ENCODE measurements at places on chromosomes 3 and 15.
A peak's percentile ranks its signal among the peaks of the same experiment; 100 is the strongest.

- no peak for DNase-seq
These were observed 182.9 kb downstream of the KCNMB2 start for GRCh38 chr3:178718995-178719635.

DNA sequence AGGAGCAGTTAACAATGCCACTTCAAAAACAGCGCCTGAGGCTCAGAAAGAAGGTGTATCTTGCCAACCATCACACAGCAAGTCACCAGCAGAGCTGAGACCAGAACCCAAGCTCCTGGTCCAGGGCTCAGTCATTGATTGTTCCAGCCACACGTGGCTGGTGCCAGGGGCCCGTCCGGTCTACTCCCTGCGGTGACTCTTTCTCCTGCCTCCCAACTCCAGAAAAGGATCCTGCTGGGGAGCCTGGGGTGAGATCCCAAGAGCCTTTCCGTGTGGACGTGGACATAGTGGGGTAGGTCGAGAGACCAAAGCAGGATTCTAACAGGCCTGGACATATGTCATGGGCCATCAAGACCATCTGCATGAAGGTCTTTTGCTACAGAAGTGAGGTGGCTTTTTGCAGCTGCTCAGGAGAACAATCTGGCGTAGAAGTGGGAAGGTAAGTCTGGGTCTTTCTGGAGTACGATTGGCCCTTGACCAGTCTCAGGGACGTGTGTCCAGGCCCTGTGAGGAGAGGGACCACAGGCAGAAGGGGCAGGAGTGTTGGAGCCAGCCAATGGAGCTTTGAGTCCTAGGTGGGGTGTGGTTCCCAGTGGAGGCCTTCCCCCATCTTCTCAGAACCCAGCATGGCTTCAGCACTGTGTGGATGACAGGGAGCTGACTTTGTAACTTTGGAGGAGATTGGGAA is 105.4 kb downstream of the HMG20A start:
- DNase-seq = no peak

GRCh38 chr3:25885544-25885943 is 95.7 kb downstream of the OXSM start:
- DNase-seq = no peak

- no peak for DNase-seq
These were observed 357.4 kb downstream of the TBL1XR1 start for GRCh38 chr3:176839901-176840300.

DNA sequence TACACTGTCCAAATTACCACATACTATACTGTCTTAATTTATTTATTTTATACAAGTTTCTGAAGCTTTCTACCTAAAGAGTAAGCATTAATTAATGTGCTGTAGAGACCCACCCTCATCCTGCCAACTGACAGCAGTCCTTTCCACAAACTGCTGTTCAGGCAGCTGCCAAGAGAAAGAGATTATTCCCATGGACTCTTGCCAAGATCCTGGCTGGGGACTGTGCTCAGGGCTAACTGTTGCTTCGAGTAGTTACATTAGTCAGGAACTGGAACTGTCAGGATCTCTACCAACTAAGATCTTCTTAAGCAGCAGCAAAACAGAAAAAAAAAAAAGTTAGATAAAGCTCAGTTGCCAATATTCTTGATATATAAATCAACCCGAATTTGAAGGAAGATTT is 398.8 kb downstream of the MECOM start:
- peak; percentile 62 for DNase-seq

DNA sequence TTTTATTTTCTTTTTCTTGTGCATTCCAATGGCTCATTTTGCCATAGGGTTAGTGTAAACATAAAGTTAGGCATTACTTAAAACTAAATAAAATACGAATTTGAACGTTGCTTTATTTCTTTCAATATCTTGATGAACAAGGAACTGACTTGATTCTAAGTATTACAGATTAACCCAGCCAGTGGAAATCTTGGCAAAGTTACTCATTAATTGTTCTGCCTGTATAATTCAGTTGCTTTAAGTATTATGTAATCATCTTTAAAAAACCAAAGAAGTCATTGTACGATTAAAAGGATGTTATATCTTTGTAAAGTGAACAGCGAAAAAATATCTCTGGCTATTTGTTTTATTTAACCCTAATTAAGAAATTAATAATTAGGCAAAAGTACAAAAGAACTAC is 737.9 kb upstream of the BCHE start:
- DNase-seq = no peak

DNA sequence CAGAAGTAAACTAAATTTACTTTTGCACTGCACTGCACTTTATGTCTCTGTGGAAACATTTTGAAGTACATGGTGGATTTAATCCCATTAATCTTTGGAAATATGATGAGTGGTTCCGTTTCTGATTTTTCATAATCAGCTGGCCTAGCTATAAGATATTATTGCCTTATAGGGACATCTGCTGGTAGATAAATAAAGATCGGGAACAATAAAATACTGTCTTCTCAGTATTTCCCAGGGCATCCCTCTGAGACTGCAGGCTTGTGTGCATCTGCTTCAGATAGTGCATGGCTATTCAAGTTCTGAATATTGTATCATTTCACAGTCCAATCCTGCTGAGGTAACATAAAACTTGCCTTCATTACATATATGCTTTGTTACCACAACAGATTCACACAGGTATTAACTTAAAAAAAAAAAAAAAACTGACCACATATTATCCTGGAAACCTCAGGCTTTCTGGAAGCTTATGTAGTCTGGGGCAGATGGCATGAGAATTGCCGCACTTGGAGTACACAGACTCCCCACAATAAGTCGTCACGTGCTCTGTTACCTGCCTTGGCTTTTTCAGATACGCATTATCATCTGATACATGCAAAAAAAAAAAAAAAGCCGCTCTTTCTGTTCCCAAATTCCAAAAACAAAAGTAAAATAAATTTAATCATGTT is 330.8 kb upstream of the AGTR1 start:
- peak; percentile 38 for DNase-seq

DNA sequence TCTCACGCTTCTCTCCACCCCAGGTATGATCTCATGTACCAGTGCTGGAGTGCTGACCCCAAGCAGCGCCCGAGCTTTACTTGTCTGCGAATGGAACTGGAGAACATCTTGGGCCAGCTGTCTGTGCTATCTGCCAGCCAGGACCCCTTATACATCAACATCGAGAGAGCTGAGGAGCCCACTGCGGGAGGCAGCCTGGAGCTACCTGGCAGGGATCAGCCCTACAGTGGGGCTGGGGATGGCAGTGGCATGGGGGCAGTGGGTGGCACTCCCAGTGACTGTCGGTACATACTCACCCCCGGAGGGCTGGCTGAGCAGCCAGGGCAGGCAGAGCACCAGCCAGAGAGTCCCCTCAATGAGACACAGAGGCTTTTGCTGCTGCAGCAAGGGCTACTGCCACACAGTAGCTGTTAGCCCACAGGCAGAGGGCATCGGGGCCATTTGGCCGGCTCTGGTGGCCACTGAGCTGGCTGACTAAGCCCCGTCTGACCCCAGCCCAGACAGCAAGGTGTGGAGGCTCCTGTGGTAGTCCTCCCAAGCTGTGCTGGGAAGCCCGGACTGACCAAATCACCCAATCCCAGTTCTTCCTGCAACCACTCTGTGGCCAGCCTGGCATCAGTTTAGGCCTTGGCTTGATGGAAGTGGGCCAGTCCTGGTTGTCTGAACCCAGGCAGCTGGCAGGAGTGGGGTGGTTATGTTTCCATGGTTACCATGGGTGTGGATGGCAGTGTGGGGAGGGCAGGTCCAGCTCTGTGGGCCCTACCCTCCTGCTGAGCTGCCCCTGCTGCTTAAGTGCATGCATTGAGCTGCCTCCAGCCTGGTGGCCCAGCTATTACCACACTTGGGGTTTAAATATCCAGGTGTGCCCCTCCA is 19.1 kb downstream of the TYRO3 start:
- DNase-seq = no peak

- peak; percentile 77 for DNase-seq
These were observed 74.8 kb downstream of the SCN5A start for GRCh38 chr3:38574411-38575278.

DNA sequence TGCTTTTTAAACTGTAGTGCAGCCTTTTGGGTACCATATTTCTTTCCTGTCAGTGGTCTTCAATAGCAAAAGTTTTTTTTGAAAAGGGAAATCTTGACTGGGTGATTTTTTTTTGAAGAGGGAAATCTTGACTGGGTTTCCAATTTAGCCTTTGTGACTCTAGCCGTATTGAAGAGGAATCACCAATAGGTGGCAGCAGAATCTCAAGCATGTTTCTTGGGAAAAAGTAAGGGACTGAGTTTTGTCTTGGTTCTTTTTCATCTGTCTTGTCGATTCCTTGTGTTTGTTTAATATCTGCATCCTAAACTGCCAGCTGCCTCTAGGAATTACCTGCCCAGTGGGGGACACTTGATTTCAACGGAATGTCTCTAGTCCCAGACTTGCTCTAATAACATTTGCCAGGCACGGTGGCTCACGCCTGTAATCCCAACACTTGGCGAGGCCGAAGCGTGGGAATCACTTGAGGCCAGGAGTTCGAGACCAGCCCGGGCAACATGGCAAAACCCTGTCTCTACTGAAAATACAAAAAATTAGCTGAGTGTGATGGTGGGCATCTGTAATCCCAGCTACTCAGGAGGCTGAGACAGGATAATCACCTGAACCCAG is 89.2 kb downstream of the RBPMS2 start:
- DNase-seq = peak; percentile 81

GRCh38 chr15:45184562-45185041 is 3.2 kb downstream of the SHF start:
- DNase-seq = no peak

DNA sequence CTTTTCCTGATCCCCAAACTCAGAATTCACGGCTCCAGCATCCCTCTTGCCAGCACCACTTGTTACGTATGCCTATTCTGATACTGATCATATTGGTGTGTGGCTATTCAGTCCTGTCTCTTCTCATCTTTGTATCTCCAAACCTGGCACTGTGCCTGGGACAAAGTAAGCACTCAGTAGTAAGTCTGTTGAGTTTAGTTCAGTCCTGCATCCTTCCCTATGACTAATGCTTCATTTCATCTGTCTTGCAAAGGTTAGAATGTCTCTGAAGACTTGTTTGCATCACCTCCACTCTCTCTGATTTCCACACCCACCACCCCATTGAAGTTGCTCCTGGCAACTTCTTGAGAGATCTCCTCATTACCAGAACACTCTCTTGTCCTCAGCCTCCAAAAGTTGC is 80.3 kb downstream of the HMG20A start:
- peak; percentile 57 for DNase-seq

GRCh38 chr3:45826321-45826720 is 15.6 kb downstream of the LZTFL1 start:
- DNase-seq = no peak

DNA sequence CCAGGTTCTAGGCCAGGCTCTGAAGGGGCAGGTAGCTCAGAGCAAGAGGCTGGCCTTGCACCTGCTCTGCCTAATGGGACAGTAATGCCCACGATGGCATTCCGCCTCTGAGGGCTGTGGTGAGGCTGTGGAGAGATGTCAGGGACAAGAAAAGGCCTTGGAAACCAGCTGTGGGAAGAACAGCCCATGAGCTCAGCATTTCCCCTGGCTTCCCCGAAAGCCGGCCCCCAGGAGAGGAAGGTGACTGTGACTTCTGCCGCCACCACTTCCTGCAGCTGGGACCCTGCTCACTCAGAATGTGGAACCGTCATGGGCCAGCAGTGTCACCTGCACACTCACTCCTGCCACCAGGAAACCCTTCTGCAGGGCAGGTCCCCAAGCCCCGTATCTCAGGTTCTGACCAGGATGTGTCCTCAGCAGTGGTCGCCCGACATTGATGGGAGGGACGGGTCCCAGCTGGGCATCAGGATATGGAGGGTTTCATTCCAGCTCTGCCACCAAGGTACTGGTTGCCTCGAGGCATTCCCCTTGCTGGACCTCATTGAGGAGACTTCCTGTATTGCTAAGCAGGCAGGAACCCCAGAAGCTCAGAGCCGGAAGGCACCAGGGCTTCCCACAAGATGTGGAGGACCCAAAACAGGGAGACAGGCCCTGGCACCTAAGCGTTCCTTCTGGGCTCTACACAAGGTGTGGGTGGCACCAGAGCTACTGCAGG is 30.7 kb downstream of the SEMA7A start:
- DNase-seq = no peak

- no peak for DNase-seq
These were observed 172.8 kb downstream of the KCNMB2 start for GRCh38 chr3:178709051-178709450.

- no peak for DNase-seq
These were observed 195.1 kb downstream of the GHSR start for GRCh38 chr3:172253200-172253599.

GRCh38 chr15:99467853-99468464 is 97.8 kb upstream of the MEF2A start:
- peak; percentile 23 for DNase-seq

DNA sequence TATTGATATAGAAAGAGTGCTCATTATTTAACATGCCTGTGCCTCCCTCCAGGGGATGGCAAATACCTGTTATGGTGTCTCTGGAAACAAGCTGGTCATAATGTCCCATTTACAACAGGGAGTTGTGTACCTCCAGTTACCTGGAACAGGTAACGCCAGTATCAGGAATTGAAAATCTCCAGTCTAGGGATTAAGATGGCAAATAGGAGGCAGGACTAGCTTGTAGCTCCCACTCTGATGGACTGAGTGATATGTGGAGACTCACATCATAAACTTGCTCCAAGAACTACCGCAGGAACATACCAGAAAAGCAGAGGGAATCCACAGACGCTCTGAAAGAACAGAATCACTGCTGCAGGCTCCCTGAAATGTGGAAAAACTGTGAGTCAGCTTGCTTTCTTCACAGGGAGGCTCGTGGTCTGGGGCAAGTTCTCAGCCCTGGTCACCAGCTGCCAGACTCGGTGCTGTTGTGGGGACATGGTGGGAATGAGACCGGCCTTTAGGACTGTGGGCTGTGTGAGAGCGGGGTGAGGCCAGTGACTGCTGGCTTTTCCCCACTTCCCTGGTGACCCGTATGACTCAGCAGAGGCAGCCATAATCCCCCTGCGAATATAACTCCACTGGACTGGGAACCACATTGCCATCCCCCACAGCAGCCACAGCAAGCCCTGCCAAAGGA is 97.4 kb downstream of the KCNAB1 start:
- DNase-seq = no peak

DNA sequence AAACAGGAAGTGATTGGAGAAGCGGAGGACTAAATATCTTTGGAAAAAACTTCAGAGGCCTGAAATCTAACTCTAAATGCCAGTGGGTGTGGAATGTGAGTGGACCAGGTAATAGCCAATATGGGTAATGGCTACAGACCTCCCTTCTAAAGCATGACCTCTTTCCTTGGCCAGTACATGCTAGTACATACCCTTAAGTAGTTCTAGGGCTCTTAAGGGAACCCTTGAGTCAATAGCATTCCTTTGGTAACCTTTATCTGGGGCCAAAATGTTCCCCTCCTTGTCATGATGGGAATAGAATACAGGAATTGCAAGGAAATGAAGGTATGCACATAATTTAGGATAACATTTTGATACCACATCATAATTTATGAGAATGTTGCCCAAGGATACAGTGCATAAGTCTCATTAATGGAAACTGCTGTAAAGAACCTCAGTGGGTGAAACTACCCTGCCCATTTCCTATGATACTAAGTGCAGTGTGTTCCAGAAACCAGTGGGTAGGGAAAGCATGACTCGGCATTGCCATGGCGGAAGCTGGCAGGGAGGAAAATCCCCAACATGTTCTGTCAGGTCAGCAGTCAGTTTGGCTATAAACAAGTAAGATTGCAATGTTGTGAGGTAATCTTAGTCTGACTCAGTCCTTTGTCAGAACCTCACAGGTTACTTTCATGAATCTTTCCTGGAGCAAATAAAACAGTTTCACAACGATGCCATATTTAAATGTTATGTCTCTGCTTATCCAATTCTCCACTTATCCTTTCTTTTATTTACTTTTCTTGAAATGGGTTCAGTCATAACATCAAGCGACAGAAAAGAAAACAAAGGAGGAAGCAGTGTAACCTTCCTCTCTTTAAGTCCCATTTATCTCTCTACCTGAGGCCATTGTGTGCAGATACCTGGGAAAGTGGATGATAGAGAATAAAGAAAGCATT is 23.5 kb upstream of the RAP2B start:
- DNase-seq = peak; percentile 93

- DNase-seq = no peak
These were observed 75.1 kb downstream of the STAC start for GRCh38 chr3:36455406-36455805.

Measured in fibroblast of the aortic adventitia (primary cell).